ENCODE measurements at places on chromosomes 4 and X.

DNA sequence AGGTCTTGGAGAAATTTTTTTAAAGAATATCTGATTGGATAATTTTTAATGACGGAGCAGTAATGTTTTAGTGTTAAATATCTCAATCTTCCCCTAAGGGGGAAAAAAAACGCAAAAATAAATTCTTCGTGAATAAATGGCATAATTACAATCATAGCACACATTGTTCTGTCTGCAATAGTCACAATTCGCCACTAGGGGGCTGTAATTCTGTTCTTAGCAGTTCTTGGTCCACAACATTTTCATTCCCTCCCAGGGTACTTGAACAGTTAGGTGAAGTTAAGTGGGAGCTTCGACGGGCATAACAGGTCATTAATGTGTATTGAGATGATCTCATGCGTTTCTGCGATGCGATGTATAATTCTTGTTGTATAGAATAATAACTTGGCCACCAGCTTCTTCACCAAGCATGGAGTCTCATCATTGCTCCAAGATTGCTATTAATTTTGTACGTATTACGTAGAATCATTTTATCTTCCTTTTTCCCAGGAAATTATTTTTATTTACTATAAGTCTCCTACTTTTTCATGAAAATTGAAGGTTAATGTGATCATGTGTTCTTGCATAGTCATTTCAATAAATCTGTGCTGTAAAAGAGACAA, 27.2 kb downstream of the HTR2C start:
- DNase-seq = no peak

GRCh38 chr4:179709961-179710624, 2267.9 kb upstream of the AGA start:
- no peak for DNase-seq

DNA sequence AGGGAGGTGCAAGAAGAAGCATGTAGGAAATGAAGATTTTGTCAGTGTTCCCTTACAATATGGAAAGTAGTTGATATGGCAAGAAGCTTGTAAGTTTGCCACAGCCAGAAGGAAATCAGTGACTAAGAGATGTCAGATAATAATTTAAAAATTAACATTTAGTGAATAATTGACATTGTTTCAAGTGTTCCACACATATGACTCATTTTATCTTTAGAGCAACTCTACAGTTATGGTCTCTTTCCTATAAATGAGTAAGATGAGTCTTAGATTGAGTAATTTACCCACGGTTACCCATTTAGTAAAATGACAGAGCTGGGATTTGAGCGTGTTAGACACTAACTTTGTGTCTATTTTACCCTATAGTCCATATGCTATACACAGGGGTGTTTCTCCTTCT, 300.3 kb upstream of the IRS4 start:
- DNase-seq = no peak

- no peak for DNase-seq
Measured at GRCh38 chr4:12123707-12124106, 695.0 kb upstream of the HS3ST1 start.

GRCh38 chrX:106009145-106009544, 29.4 kb downstream of the SERPINA7 start:
- no peak for DNase-seq

- no peak for DNase-seq
Measured at GRCh38 chr4:186580669-186581068, 25.3 kb upstream of the MTNR1A start.

GRCh38 chrX:148500423-148501385, at the start of gene AFF2:
Gene AFF2, plus strand, starts transcription at chrX:148500617. Its CDS starts 481 bp downstream, at chrX:148501098.
- DNase-seq = peak; percentile 35

- no peak for DNase-seq
Measured at GRCh38 chr4:64718091-64718490, 308.8 kb upstream of the TECRL start.
